Femur (tissue), 1 donor: ENCODE measurements at places on chromosomes 5 and 9.

DNA sequence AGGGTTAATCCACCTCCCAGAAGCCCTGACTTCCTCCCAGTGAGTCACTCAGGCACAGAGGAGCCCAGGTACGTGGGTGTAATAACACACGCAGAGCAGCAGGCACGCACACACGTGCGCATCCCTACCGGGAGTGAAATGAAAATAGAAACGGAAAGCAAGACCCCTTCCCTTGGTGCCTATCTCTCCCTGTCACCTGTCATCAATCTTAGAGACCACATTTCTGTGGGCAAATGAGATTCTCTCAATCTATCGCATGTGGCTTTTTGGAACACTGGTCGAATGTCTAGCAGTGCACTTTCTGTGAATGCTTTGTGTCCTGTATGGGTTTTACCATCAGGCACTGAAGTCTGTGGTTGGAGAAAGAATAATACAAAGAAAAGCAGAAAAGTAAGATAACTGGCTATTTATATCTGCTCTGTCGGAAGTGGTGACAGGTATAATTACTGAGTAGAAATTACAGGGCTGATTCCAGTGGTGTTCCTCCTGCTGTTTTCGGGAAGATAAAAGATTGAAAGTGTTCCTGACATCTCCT is 137.7 kb upstream of the GRIA1 start:
- DNase-seq: no peak

DNA sequence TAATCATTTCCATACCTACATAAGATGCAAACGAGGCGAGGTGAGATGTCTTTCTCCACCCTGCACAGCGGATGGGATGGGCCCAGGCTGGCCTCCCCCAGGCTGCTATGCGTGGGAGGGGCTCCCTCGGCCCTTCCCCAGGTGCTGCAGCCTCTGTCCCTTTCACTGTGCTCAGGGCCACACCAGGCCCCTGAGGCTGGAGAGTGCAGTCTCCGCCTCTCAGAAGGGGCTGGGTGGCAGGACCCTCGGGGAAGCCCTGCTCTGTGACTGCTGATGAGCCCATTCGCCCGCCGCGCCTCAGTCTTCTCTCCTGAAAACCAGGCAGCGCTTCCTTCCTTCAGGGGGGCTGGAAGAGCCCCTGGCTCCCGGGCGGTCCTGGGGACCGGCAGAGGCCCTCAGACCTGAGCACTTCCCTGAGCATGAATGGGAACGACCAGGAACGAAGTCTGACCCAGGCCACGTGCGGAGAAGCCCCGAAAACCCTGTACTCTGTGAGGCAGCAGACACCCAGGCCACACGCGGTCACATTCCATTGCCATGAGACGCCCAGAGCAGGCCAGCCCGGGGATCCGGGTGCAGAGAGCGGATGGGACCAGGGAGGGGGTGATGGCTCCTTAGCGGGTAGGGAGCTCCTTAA is 21.9 kb upstream of the NOTCH1 start:
- peak; percentile 77 for DNase-seq

DNA sequence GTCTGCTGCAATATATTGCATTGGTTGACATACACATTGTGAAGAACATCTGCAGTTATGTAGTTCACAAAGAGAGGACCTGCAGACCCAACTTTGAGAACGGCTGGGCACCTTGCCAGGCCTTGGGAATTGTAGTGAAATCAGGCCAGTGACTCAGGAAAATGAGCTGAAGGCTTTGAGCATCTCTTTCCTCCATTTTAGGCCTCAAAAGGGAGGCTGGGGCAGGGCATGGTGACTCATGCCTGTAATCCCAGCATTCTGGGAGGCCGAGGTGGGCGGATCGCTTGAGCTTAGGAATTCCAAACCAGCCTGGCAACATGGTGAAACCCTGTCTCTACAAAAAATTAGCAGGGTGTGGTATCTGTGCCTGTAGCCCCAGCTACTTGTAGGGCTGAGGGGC is 1.4 kb upstream of the IPPK start:
- peak; percentile 40 for DNase-seq

DNA sequence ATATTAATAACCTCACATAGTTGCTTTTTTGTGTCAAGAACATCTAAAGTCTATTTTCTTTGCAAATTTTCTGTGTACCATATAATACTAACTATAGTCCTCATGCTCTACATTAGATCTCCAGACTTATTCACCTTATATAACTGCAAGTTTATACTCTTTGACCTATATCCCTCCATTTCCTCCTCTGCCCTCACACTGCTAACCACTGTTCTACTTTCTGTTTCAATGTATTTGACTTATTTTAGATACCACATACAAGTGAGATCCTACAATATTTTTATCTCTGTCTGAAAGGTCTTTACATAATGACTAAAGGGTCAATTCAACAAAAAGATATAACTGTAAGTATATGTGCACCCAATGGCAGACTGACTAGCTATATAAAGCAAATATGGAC is 789.7 kb upstream of the ZNF608 start:
- DNase-seq: no peak

- DNase-seq: no peak
Measured at GRCh38 chr5:108905805-108906204, 158.1 kb downstream of the FER start.

- no peak for DNase-seq
Measured at GRCh38 chr9:92652461-92652860, 17.5 kb downstream of the IPPK start.

DNA sequence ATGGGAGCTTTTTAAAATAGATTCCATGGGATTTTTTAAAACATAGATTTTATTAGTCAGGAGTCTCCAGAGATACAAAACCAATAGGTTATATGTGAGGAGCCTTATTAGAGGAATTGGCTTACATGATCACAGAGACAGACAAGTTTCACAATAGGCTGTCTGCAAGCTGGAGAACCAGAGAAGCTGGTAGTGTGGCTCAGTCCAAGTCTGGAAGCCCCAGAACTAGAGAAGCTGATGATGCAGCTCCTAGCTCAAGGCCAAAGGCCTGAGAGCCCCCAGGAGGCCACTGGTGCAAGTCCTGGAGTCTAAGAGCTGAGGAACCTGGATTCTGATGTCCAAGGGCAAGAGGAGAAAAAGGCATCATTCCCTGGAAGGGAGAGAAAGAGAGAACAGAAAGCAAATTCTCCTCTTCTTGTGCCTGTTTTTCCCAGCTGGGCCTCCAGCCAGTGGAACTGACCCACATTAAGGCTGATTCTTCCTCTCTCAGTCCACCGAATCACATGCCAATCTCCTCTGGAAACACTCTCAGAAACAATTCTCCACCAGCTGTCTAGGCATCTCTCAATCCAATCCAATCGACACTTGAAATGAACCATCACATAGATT is 59.3 kb downstream of the AHRR start:
- DNase-seq: no peak

GRCh38 chr9:6270896-6271295 is 55.3 kb downstream of the IL33 start:
- DNase-seq: no peak

- no peak for DNase-seq
Measured at GRCh38 chr5:123181394-123181801, 92.4 kb downstream of the PRDM6 start.

DNA sequence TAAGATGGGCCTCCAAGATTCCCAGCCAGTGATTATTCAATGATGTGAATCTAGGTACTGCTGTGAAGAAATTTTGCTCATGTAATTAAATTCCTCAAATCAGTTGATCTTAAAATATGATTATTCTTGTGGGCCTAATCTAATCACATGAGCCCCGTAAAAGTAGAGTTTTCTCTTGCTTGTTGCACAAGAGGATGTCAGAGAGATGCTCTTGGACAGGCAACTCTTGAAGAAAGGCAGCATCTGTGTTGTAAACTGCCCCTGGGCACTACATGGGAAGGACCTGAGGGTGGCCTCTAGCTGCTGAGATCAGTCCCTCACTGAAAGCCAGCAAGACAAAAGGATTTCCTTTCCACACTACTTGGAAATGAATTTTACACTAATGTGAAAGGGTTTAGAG is 132.9 kb downstream of the TRPM3 start:
- DNase-seq: no peak

DNA sequence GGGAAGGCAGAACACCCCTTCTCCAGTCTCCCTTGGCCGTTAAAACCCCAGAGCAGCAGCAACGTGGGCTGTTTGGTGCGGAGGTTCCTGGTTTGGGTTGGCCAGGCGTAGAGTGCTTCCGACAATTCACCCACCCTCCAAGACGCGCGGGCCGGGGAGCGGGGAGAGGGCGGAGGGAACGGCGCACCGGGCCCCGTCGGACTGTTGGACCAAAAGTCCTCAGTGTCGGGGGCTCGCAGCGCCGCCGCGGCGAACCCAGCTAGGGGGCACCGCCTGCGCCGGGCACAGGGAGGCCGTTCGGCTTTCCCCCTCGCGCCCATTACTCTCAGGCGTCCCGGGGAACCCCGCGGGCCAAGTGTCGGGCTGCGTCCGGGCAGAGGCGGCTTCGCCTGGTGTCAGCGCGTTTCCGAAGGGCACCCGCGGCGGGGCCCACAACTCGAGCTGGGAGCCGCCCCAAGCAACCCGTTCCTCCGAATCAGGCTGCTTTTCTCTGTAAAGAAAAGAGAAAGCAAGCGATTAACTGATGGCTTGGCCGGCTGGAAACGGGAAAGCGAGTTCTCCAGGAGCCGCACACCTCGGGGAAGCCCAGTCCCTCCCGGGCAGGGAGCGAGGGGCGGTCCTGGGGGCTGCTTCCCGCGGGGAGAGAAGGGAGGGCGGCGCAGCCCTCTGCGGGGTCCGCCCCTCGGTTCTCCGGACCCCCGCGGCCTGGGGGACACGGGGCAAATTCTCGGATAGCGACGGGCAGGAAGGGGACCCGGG is 145.5 kb downstream of the ERCC6L2 start:
- DNase-seq: peak; percentile 62

GRCh38 chr5:59758566-59758965 is 135.0 kb downstream of the PDE4D start:
- no peak for DNase-seq
